Ecto neural progenitor cell (in vitro differentiated cells): ENCODE measurements at places on chromosomes 2 and 18.

- no peak for DNase-seq
These were observed 193.6 kb upstream of the FANCL start for GRCh38 chr2:58434692-58435091.

DNA sequence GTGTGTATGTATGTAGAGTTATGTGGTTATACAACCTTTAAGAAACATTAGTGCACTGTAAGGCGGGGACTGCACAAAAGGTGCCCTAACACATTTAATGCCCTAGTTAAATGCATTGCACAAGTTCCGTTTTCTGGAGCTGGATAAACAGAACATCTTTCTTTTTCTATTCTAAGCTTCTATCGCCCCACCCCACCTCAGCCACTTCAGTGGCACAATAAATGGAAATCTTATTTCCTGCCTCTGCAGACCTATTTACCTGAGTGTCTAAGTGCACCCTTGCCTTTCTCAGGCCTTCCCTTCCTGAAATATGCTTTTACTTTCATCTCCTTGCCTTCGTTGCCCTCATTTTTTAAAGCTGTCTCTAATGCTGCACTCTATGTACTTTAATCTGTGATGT is 123.5 kb downstream of the TANC1 start:
- DNase-seq, result no peak

GRCh38 chr2:26513261-26513660 is 35.3 kb upstream of the OTOF start:
- DNase-seq, result no peak

DNA sequence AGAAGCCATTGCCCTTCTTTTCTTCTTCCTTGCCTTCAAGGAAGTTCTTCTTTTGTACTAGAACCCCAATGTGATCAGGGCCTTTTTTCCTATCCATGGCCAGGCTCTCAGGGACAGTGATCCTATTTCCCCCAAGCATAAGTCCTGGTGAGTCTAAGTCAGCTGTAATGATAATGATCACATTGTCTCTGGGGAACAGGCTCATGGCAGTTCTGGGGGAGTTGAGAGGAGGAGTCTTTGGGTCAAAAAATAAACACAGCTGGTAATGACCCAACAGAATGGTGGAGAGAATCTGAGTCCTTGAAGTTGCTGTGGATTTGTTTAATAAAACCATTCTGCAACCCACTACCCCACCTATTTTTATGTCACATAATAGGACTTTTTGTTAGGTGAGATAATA is 96.6 kb downstream of the SOCS6 start:
- DNase-seq, result no peak

- no peak for DNase-seq
These were observed 13.3 kb upstream of the CDH7 start for GRCh38 chr18:65737471-65737955.

DNA sequence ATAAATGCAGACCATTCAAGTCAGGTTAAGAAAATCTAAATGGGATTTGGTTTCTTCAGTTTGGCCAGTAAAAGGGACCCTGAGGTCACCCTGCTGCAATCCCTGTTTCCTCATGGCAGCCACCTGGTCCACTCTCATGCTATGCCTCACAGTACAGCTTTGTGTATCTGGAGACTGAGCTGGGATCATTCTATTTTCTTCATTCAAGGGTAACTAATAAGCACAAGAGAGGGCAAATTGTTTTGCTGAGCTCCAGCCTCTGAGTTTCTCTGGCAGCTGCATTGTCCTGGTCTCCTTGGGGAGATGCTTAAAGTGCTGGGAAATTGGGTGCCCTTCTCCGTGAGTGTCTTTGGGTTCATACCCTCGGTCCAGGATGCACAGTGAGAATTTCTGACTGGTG is 18.5 kb upstream of the BCL2L11 start:
- no peak for DNase-seq

DNA sequence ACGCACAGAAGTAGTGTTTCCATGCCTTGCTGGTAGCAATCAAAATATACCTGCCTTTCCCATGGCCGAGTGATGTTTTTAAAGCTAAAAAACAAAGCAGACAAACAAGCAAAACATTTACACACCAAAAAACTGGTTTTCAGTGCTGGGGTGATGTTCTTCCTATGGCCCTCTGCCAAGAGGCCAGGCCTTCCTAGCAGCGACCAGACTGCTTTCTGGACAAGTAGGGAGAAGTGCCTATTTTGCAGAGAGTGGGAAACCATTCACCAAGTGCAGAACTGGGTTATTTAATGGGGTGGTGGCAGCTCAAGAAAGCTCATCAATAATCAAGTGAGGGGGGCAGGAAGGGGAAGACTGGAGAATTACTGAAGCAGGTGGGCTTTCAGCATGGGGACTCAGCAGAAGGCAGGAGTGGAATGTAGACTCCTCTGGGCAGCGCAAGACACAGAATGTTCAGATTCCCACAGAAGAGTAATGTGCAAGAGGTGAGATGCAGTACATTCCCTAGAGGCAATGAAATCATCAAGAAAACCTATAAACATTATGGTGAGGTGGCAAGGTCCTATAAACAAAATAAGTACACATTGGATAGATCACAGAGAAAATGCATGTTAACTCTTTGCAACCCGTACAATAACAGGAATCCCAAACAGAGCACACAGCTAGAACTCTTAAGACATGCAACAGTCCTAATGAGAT is 44.0 kb downstream of the CPO start:
- no peak for DNase-seq

DNA sequence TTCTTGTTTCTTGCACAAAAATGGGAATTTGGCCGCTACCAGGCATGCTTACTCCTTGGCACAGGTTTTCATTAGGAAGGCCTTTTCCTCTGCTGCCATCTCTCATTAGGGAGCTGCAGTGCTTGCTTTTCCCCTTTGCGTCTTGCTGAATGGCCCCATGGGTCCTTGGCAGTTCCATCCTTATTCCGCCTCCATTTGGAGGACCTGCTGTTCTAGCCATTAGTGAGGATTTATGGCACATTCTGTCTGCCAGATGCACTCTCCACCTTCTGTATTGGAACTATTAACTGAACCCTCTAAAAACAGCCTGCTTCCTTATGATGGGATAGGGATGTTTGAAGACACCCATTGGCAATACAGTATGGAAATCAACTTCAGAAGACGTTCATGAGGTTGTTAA is 103.5 kb upstream of the NOSTRIN start:
- no peak for DNase-seq

GRCh38 chr2:198788676-198789075 is 669.1 kb downstream of the SATB2 start:
- DNase-seq, result no peak

DNA sequence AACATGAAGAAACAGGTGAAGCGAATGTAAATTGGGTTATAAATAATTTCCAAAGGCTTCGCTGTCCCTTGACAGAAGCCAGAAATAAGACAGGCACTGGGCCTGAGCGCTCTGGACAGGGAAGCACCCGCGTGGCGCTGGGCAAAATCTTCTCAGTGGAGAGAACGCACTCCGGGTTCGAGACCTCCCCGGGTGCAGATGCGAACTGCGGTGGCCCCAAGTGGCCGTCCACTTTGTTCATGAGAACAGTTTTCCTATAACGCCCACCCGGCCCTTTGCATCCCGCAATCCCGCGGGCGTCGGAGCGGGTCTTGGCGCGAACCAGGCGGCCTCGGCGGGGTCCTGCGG is 651 bp upstream of the DPYSL5 start:
- DNase-seq, result no peak
